ENCODE measurements at places on chromosomes 11 and 22.

GRCh38 chr11:19437760-19438159 lies 197.0 kb upstream of the E2F8 start:
- no peak for DNase-seq

GRCh38 chr11:8209208-8209807 lies 40.5 kb upstream of the RIC3 start:
- no peak for DNase-seq

- DNase-seq, result no peak
These were observed 44.6 kb upstream of the ZBED5 start for GRCh38 chr11:10902301-10903063.

DNA sequence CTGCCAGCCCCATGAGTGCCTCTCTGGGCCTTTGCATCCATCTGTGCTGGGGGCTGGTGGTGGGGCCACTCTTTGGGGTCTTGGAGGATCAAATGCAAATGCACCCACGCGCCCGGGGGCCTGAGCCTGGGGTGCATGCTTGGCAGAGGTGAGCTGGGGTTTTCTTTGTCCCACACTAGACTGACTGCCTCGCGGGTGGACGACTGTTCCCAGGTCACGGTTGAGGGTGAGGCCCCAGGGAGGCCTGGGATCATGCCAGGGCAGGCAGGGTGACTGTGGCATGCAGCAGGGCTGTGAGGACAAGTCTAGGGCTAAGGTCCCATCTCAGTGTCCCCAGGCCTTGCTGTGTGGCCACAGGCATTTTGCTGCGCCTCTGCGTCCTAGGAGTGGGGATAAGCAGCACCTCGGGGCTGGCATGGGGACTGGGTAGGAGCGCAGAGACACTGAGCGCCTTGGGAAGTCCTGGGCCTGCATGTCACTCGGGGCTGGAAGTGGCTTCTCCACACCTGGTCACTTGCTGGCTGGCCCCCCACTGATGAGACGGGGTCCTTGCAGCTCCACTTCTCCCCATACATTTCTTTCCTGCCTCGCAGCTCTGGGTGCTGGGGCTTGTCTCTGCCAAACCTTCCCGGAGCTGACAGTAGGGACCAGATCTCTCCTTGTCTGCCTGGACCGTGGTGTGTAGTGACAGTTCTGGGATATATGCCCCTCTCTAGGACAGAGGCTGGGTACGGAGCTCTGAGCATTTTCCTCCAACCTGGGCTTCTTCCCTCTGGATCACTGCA lies 133.1 kb downstream of the CTTN start:
- DNase-seq, result no peak

- no peak for DNase-seq
These were observed 51.5 kb downstream of the LHFPL7 start for GRCh38 chr22:24894998-24895397.

GRCh38 chr11:95305705-95306104 lies 74.7 kb upstream of the SESN3 start:
- no peak for DNase-seq

- DNase-seq, result no peak
These were observed at the start of gene NAALAD2 for GRCh38 chr11:90134478-90135003. NAALAD2 (plus strand) TSS chr11:90134663; CDS start chr11:90134759, 96 bp downstream.

- peak; percentile 81 for DNase-seq
These were observed 157.0 kb upstream of the TIMP3 start for GRCh38 chr22:32644252-32645100.

- DNase-seq, result no peak
These were observed 100.6 kb downstream of the FBXO7 start for GRCh38 chr22:32574958-32575910.

GRCh38 chr11:75147875-75148263 lies 3.0 kb upstream of the SLCO2B1 start:
- no peak for DNase-seq

DNA sequence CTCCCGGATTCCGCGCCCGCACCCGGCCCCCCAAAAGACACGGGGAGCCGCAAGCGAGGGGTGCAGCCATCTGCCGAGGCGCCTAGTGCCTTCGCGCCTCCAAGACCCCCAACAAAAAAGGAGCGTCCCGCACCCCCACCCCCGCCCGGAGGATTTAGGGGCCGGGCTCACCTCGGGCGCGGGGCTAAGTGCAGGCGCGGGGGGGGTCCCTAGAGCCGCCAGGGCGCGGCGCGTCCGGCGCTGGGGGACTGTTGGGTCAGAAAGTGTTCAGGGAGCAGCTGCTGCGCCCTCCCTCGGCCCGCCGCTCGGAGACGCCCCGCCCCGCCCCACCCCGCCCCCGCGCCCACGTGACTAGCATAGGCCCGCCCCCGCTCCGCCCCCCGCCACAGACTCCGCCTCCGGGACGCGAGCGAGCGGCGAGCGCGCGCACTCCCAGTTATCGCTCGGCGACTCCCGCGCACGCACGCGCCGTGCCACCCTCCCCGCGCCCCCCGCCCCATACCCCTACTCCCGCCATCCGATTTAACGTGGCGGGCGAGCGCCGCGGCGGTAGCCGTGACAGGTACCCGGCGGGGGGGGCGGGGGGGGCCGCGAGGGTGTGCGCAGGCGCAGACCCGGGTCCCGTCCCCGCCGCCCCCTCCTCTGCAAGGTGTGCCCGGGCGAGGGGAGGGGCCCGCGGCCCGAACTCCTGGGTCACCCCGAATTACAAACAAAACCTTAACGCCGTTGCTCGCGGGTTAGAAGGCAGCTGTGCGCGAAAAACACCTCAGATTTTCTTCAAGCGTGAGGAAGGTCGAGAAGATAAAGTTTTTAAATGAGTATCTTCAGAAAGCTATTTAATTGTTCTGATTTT lies 56.2 kb downstream of the KCNJ4 start:
- peak; percentile 76 for DNase-seq

- DNase-seq, result no peak
These were observed 34.2 kb downstream of the MRGPRD start for GRCh38 chr11:68946416-68947090.

- no peak for DNase-seq
These were observed 193 bp upstream of the MALAT1 start for GRCh38 chr11:65498727-65498976.

GRCh38 chr11:66879583-66879982 lies 22.7 kb downstream of the LRFN4 start:
- DNase-seq, result no peak

- no peak for DNase-seq
These were observed 11.5 kb downstream of the TSKU start for GRCh38 chr11:76794371-76795289.

DNA sequence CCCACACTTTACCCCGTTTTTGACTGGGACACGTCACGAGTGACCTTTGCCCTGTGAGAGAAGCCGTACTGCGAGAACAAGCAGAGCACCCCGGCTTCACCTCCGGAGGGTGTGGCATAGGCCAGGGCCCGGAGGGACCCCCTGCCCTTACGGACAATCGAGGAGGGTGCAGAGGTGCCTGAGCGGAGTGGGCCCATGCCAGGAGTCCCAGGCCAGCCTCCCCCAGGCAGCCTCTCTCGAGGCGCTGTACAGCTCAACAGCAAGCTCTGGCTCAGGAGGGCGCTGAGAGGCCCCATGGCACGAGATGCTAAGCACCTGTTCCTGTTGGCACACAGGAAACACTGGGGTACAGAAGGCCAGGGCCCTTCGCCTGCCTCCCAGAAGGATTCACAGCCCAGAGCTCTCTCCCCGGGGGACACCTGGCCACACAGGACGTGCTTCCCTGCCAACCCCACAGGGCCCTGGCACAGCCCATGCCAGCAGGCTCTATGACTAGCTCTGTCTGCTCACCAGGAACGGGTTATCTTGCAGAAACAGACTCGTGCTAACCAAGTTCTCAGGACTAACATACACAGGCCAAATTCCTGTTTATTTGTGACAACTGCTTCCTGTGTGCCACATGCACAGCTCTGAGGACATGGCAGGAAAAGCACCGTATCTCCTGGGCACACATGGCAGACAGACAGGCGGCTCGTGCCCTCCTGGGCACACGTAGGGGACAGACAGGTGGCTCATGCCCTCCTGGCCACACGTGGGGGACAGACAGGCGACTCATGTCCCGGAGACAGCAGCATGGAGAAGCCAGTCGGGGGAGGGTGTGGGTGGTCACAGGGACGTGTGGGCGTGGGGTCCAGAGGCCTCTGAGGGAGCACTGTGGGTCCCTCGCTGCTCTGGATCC lies 11.6 kb downstream of the TOLLIP start:
- no peak for DNase-seq

GRCh38 chr11:102712137-102712536 lies 6.6 kb upstream of the MMP27 start:
- no peak for DNase-seq

- no peak for DNase-seq
These were observed 17.6 kb downstream of the SELENOO start for GRCh38 chr22:50218153-50218995.

- DNase-seq, result no peak
These were observed 7.8 kb downstream of the HNRNPUL2 start for GRCh38 chr11:62719302-62719978.

- DNase-seq, result no peak
These were observed 94.5 kb downstream of the FDX1 start for GRCh38 chr11:110524238-110524637.

- no peak for DNase-seq
These were observed 35.3 kb upstream of the POU2AF1 start for GRCh38 chr11:111414267-111414931.

DNA sequence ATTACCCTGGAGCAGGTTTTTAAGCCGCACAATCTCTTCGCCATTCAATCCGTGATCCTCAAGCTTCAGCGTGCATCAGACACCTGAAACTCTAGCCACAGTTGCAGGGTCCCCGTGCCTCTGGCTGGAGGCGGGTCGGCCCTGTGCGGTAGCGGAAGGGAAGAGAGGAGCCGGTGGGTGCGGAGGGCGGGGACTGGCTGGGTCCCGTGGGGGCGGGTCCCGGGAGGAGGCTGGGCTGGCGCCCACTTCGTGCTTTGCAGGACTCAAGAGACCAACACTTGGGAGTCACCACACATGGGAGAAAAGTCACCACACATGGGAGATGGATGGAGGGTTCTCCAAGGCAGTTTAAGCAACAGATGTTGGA lies 772 bp downstream of the C22orf15 start:
- DNase-seq, result peak; percentile 55

DNA sequence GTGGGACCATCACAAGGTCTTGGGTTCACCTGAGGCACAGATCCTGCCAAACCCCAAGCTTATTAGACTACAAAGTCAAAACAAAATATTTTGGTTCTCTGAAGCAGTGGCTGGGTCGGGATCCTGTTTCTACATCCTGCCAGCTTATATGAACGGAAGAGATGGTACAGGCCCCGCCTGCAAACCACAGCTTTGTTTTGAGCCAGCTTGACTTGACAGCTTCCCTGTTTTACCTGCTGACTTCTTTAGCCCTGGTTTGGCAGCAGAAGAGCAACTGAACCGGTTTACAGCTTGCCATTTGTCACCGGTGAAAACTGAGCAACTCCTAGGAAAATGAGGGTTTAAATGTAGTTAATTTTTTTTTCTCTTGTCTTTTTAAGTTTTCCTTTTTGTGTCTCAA lies 11.4 kb downstream of the PACS1 start:
- DNase-seq, result peak; percentile 88

DNA sequence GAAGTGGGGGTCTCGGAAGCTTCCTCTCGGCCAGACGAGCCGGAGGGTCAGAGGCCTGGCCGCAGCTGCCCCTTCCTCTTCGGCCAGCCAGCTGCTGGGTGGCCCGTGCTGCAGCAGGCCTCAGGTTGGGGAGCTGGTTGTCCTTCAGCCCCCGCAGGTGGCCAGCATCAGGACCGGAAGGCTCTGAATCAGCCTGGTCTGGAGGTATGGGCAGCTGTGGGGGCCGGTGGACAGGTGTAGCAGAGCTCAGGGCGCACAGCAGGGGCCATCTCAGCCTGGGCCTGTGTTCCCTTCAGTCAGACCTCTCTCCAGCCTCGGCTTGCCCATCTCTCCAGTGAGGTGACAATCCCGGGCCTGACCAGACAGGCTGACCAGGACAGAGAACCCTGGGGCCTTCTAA lies 13.9 kb upstream of the TBX1 start:
- no peak for DNase-seq

GRCh38 chr11:44862558-44863101 lies 88.1 kb downstream of the TP53I11 start:
- no peak for DNase-seq

DNA sequence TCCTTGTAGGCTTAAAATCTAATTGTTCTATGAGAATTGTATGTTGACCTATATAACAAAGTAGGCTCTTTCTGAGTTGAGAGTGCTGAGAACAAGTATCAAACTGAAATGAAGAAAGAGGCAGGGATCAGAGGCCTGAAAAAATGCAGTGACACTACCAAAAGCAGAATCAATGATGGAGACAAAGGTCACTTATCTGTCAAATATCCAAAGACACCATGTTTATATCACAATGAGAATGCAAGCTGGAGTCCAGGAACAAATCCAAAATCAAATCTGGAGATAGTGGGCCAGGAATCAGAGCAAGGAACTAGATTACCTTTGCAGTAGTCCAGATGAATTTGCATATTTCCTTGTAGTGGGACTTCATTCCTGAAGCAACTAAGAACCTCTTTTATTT lies 377.7 kb downstream of the DLG2 start:
- DNase-seq, result no peak

- no peak for DNase-seq
These were observed 107.8 kb downstream of the PTPRJ start for GRCh38 chr11:48087974-48088681.

GRCh38 chr11:64969209-64969608 lies 2.7 kb downstream of the MAJIN start:
- no peak for DNase-seq

GRCh38 chr11:1931341-1932104 lies 12.0 kb downstream of the TNNT3 start:
- DNase-seq, result no peak

DNA sequence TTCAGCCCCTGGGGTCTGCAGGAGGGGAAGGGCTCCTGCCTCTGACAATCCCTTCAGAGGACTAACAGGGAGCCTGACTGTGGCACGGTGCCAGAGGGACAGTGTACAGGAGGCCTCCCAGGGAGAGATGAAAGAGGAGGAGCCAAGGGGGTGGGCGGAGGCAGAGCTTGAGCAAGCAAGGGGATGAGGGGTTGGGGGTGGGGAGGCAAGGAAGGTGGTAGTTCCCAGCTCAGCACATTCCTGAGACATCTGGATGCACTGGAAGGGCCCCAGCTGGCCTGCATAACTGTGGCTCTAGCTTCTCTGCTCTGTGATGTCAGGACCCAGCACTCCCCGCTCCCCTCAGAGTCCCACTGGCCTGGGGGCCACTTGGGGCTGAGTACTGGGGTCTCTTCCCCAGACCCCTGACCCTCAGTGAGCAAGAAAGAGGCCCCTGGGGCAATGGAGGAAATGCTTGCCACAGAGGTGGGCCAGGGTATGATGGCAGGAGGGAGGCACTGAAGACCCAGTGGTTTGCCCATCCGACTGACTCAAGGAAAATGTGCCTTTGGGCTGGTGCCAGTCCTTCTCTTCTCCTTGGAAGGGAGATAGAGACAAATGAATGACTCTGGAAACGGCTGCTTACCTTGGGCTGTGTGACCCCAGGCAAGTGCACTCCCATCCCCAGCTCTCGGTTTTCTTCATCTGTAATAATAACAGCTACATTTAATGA lies 13.3 kb downstream of the CREB3L1 start:
- no peak for DNase-seq

GRCh38 chr11:105000167-105000566 lies 22.8 kb downstream of the CASP5 start:
- DNase-seq, result no peak

DNA sequence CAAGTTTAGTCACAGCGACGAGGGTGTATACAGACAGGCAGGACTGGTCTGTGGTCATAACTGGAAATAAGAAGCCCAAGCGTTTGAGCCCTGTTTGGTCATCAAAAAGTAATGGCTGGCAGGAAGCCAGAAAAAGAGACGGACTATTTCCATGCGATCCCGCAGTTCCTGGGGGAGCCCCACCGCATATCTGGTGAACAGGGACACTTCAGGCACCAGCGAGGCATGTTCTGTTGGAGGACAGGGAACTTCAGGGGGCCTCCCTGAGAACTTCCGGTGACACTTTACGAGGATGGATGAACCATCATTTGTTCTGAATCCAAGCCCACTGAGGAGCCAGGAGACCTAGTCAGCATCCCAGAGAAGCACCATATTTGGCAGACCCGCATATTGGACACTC lies 29.7 kb upstream of the TRIM29 start:
- no peak for DNase-seq

Measured in CD4-positive, CD25-positive, alpha-beta regulatory T cell (primary cell).